ENCODE measurements at places on chromosomes 5 and 9.

DNA sequence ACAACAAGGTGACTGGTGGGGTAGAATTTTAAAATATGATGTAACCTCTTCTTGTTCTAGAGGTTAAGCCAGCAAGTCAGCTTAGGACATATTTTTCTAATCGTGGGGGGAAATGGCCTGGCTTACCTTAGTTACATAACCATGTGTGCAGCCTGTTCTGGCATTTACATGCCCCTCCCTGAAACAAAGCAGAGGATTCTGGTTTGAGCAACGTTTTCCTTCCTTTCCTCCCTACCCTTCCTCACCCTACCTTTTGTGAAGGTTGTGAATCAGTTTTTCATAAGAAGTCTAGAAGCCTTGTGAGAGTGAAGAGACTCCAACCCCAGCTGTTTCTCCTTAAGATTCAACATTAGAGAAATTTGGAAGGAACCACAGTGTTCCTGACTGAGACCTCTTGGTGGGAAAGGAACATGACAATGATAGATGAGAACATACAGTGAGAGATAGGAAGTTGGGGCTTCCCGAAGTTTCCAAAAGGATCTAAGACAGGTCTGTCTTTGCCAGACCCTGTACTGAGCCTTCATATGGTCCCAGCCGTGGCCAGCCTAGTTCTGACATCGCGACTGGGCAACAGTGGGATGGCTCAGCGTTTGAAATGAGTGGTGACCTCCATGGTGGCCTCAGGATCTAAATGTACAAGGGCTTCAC, 365.2 kb downstream of the SPATA31D1 start:
- no peak for DNase-seq

GRCh38 chr5:138568061-138568824, 7.0 kb downstream of the HSPA9 start:
- no peak for DNase-seq

- DNase-seq = no peak
These were observed 798.8 kb downstream of the CDH9 start for GRCh38 chr5:26239588-26239987.

- no peak for DNase-seq
These were observed 3.4 kb downstream of the EPB41L4B start for GRCh38 chr9:109317311-109317978.

DNA sequence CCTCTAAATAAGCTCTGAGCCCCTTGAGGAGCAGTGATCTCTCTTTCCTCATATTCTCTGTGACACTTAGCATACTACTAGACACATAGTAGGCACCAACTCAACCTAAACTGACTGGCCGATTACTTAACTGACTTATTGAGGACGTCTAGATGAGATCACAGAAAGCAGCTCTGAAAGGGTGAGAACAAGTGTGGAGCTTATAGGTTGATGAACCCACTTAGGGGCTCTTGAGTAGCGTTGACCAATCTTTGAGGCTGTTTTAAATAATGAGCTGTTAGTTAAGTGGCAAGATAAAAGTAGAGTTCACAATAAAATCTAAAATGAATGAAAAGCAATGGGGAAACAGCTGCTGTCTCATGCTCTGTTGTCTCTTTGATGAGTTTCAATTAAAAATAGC, 124.7 kb upstream of the TNPO1 start:
- DNase-seq = no peak

DNA sequence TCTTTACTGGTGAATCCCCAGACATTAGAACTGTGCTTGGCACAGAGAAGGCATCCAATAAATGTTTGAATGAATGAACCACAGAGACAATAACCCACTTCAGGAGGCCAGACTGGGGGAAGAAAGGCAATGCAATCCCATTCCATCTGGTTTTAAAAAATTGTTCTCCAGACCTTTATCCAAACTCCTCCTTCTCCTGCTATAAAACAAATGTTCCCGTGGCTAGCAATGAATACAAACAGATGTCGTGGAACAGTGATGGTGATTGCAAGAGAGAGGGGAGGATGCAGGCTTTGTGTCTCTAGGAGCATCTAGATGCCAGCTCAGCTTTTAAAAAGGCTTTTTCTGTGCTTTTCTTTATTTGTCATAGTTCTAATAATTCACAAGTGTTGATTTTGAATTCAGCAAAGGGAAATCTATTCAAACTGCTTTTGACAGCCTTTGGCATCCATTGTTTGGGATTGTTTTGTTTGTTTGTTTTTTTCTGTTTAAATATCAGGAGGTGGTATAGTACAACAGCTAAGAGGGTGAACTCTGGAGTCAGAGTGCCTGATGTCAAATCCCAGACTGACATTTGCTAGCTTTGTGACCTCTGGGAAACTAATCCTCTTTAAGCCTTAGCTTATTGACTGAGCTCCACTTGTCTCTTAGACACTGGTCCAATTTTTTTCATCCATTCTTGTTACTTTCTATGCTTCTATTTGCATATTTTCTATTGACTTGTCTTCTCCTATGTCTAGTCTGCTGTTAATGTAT, 59.1 kb downstream of the TNFSF15 start:
- DNase-seq = peak; percentile 37

DNA sequence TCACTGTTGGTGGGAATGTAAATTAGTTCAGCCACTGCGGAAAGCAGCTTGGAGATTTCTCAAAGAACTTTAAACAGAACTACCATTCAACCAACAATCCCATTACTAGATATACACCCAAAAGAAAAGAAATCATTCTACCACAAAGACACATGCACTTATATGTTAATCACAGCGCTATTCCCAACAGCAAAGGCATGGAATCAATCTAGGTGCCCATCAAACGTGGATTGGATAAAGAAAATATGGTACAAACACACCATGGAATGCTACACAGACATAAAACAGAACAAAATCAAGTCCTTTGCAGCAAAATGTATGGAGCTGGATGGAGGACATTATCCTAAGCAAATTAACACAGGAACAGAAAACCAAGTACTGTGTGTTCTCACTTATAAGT, 42.1 kb downstream of the PRUNE2 start:
- DNase-seq = no peak

DNA sequence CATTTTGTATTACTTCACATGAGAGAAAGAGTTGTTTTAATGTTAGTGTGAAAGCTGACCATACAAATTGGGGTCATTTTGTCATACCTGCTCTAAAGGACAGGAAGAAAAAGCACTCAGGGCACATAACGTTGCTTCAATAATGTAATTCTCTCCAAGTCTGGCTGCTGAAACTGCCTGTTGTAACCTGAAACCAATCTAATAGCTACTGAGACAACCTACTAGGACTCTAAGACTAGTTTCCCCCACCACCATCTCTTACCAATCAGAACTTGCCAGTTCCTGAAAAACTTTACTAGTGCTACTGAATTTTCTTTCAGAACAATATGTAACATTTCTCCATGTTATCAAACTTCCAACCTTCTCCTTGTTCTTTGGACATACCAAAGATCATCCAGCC, 374.7 kb downstream of the PTPRD start:
- DNase-seq = no peak

DNA sequence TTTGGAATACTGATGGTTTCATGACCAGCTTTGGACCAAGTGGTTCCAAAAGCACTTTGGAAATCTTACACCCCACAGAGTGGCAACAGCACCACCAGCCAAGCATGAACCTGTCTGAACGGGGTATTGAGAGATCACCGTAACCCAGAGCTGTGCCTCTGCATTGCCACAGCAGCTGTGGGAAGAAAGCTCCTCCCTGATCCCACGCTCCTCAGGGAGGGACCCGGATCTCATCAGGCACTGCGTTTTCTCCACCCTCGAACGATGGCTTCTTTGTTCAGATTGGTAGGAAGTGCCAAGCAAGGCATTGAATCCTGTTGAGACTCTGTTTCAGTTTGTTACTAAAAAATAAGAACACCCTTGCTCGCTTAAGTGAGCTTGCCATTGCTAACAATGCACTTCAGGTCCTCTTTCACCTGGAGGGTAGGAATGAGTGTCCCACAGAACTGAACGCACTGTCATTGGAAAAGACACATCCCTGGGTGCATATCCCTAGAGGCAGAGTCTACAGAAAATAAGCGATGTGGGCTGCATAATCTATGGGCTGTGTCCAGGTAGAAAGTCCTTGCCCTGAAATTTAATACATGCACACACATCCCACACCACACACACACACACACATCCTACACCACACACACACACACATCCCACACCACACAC, 118.0 kb upstream of the ICE1 start:
- DNase-seq = no peak

DNA sequence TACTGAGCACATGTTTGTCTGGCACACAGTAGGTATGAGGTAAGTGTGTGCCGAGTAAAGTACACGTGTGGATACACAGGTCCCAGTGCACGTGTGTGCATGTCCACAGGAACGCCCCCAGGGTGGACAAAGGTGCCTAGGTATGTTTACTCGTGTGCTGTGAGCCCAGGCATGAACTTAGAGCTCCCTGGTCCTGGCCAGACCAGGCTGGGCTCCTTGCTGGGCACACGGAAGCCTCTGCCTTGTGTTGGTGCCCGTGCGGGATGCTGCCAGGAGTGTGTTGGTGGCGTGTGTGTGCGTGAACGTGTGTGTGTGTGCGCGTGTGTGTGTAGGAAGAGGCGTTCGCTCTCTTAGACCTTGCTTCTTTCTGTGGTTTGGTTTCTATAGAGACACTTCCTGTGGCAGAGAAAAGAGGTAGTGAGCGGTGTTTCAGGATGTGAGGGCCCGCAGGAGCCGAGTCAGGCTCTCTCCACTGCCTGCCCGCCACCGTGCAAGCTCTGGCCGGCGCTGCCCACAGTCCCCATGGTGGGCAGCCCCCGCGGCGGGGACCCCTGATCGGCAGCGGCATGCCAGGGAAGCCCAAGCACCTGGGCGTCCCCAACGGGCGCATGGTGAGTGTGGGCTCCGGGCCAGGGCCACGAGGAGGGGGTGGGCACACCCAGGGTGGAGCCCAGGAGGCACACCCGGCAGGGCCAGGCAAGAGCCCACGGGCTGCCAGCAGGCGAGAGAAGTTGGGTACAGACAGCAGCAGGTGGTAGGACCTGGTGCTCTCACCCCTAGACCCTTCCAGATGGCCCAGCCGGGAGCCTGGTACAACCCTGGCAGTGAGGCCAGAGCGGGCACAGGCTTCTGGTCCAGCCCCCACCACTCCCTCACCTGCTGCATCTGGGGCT, at the start of gene RGS14:
RGS14 (plus strand) TSS at position 466 of the 893 bp plus-strand sequence; CDS start at position 567, 101 bp downstream.
- DNase-seq = no peak

GRCh38 chr5:33840927-33841547, 50.8 kb downstream of the ADAMTS12 start:
- no peak for DNase-seq

GRCh38 chr5:157598350-157598936, 22.9 kb upstream of the ADAM19 start:
- no peak for DNase-seq

DNA sequence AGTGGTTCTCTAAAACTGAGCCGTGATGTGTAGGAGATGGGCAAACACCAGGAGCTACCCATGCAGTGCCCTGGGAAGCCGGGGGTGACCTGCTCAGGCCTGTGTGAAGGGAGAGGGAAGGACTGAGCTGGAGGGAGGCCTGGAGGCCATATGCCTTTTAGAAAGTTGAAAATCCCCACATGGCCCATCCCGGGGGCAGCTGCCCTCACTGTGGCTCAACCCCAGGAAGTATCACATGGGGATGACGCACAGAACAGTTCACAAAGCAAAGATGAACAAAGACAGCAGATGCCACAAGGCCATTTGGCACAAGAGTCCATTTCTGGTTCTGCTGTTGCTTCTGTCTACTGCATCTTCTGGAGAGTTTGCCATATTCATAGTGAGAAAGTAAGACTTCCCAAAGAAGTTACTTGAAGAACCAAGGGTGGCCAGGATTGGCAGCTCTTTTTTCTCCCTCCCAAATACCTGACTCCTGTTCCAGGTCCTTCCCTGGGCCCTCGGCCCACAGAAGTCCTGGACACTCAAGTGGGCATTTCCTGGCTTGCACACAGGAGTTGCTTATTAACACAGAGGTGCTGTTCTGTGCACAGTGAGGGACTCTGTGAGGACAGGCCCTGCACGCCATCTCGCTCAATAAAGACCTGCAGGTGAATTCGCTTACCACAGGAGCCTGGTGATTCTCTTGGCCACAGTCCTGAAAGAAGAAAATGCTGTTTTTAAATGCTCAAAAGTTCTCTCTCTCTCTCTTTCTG, 25.1 kb downstream of the ACSL6 start:
- DNase-seq = no peak

GRCh38 chr5:127849891-127850290, 146.7 kb downstream of the CCDC192 start:
- DNase-seq = no peak

Measured in NCI-H1694 (cell line).